NCI-H446 treated with DMSO at 0.1 percent for 48 hours (cell line): ENCODE measurements at places on chromosomes 16 and 17.
A peak's percentile ranks its signal among the peaks of the same experiment; 100 is the strongest.

GRCh38 chr17:49738456-49739163 is 25.3 kb downstream of the FAM117A start:
- no peak for DNase-seq

DNA sequence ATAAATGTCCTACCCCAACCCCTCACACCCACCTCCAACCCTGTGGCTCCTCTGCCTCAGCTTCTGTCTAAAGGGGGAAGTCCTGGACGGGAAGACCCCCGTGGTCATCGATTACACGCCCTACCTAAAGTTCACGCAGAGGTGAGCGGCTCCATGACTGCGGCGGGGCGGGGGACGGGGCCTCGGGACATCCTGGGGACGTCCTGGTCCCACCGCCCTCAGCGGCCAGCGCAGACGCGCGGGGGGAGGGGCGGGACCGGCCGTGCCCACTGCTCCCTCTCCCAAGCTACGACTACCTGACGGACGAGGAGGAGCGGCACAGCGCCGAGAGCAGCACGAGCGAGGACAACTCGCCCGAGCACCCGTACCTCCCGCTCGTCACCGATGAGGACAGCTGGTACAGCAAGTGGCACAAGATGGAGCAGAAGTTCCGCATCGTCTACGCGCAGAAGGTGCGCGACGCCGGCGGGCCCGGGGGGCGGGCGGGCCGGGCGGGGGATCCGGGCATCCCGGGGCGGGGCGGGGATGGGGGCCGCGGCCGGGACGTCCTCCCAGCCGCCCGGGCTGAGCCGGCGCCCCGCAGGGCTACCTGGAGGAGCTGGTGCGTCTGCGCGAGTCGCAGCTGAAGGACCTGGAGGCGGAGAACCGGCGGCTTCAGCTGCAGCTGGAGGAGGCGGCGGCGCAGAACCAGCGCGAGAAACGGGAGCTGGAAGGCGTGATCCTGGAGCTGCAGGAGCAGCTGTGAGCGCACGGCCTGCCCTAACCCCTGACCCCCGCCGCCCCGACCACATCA is 6.7 kb downstream of the RUNDC3A start:
- DNase-seq = no peak

GRCh38 chr17:50956750-50957523 is 90.8 kb upstream of the TOB1 start:
- peak; percentile 37 for DNase-seq

- DNase-seq = no peak
Observed at GRCh38 chr17:13813347-13814240, 211.9 kb upstream of the HS3ST3A1 start.

DNA sequence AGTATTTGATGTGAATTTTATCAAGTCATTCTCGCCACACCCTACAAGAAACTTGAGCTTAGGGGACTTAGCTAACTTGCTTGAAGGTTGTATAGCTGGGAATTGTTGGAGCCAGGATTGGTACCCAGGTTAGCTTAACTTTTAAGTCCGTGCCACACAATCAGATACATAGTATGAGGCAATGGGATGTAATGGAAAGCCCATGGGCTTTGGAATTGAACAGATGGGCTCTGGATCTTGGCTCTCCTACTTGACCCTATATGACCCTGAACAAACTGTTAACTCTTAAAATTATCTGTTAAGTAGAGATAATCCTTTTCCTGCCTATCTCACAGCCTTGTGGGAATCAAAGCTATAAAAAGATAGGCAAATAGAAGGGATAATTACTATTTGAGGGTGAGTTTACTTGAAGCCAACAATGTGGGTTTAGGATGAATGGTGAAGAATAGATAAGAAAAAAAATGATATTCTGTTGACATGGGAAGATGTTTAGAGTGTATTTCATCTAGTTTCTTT is 51.9 kb upstream of the CACNG3 start:
- no peak for DNase-seq

GRCh38 chr16:63331111-63331510 is 1294.9 kb upstream of the CDH8 start:
- no peak for DNase-seq

DNA sequence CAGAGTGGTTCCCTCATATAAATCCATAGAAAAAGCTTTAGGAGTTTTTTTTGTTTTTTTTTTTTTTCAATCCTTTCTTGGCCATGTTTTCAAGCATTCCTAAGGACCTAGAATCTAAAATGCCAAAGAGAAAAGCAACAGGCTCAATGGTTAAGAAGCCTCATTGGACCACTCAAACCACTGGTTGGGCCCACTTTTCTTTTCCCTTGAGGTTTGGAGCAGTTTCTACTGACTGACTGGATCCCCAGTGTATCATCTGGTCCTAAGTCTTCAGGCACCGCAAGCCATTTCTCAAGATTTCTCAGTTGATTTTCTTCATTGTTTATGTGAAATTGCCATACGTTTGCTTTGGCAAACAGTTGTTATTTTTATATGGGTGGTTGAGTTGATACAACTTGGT is 14.4 kb downstream of the METTL9 start:
- no peak for DNase-seq

GRCh38 chr17:58233543-58233942 is 4.8 kb upstream of the LPO start:
- no peak for DNase-seq

DNA sequence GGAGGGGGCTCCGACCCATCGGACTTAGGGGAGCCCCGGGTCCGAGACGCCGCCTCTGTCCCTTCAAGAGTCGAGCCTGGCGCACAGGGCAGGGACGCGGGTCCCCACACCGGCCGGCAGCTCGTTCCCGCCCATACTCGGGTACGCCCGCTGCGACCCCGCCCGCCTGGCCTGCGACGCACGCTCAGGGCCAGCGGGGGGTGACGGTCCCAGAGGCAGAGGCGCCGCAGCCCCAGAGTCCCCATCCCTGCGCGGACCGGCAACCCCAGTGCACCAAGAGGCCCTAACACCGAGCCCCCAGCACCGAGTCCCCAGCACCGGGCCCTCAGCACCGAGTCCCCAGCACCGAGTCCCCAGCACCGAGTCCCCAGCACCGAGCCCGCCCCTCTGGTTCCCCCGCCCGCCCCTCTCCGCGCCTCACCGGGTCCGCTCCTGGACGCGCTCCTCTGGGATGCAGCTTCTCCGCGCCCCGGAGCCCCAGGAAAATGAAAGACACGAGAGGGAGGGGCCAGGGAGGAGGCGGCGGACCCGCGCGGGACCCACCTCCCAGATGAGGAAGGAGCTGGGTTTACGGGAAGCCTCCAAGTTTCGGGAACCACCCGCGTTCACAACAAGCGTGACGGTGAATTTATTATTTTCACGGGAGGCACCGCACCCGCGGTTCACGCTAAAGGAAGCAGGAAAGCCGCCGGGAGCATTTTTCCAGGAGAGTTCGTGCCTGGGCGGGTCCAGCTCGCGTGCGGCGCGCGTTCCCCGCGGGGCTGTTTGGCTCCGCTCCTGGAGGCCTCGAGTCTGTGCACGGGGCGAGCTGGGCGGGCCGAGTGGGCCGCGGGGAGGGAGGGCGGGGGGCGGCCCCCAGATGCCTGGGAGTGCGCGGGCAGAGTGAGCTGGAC is at the start of gene SECTM1:
Gene SECTM1 (minus strand): TSS at position 488 of the 893 bp plus-strand sequence. CDS start 6,526 bp downstream, outside the sequence.
- no peak for DNase-seq

DNA sequence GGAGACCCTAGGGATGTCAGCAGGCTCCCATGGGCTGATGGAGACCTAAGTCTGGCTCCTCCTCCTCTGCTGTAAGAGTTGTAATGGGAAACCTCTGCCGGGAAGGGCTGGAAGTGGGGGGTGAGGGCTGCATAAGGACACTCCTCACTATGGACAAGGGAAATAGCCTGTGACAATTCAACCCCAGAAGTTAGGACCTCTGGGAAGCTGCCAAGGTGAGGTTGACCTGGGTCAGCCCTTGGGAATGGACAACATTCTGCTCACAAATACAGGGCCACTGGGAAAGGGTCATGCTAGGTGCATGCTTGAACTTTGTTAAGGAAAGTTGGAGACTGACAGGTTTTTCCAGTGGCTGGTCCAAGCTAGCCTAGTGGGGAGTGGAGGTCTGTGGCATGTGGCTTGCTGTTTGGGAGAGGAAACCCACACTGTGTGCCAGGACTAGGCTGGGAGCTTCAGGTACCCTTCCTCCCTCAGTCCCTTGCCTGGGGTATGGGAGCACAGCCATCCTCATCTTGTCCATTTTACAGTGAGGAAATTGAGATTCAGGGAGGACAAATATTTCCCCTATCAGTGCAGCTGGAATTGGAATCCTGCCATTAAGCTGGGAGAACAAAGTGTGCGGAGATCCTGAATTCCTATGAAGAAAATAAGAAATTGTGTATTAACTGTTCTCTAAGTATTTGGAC is 190.4 kb downstream of the SALL1 start:
- DNase-seq = no peak

- no peak for DNase-seq
Observed at GRCh38 chr17:67479148-67479547, 102.1 kb downstream of the PITPNC1 start.

DNA sequence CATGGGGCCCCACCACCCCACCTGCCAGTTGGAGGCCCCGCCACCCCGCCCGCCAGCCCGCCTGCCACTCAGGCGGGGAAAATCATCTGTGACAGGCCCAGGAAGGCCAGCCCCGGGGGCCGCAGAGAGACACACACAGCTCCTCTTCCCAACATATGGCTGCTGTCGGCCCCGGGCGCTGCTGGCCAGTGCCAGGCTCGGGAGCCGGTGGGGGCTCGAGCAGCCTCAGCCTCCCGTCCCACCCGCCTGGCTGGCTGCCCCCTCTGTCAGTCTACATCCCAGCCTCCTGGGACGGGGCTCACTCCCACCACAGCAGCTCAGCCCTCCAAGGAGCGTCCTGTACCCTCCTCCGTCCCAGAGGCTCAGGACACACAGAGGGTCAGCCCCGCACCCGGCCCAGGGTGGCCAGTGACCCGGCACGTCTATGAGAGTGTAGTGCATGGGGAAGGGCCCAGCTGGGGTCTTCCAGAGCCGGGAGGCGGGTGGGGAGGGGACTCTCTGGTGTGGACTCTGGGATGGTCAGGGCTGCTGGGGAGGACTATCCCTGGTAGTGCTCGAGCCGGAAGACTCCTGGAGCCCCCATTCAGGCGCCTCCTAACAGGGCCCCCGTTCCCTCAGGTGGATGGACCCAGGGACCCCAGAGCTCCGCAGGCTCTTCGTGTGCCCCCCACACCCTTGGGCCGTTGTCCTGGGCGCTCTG is 3.6 kb upstream of the PRR35 start:
- no peak for DNase-seq

DNA sequence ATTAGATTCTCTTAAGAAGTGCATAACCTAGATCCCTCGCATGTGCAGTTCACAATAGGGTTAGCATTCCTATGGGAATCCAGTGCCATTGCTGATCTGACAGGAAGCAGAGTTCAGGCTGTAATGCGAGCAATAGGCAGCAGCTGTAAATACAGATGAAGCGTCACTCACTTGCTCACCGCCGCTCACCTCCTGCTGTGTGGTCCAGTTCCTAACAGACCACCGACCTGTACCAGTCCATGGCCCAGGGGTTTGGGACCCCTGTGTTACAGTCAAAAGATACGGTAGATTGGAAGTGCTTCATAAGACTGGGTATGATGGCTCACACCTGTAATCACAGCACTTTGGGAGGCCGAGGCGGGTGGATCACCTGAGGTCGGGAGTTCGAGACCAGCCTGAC is 2.8 kb downstream of the STAT5A start:
- no peak for DNase-seq

GRCh38 chr17:82734987-82735866 is at the start of gene FN3K:
FN3K (plus strand) TSS chr17:82735615; CDS start chr17:82735637, 22 bp downstream.
- peak; percentile 26 for DNase-seq

- DNase-seq = peak; percentile 35
Observed at GRCh38 chr17:14152721-14153120, 83.4 kb downstream of the COX10 start.

- no peak for DNase-seq
Observed at GRCh38 chr17:70886648-70887047, 717.3 kb downstream of the KCNJ2 start.

GRCh38 chr17:81134064-81134781 is 31.1 kb upstream of the PVALEF start:
- DNase-seq = no peak

DNA sequence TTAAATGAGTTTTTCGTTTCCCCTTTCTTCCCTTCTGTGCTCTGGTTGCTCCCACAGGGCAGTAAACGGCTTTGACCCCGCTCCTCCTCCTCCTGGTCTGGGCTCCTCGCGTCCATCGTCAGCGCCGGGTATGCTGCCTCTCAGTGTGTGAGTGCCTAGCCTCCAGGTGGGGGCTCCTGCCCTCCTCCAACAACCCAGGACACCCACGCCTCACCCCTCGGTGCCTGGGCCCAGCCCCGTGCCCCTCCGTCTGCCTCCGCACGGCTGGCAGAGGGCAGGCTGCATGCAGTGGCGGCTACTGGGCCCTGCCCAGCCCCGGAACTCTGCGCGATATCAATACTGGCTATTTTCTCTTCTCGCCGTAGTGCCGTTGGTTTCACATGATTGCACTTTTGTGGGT is 31.2 kb downstream of the NDEL1 start:
- DNase-seq = no peak

- no peak for DNase-seq
Observed at GRCh38 chr17:78291944-78292910, 60.8 kb downstream of the TMEM235 start.

- DNase-seq = no peak
Observed at GRCh38 chr17:37054894-37055293, 106.1 kb downstream of the AATF start.

GRCh38 chr16:55043499-55043898 is 112.8 kb downstream of the IRX5 start:
- DNase-seq = no peak

- DNase-seq = no peak
Observed at GRCh38 chr16:52440248-52440647, 106.7 kb downstream of the TOX3 start.

DNA sequence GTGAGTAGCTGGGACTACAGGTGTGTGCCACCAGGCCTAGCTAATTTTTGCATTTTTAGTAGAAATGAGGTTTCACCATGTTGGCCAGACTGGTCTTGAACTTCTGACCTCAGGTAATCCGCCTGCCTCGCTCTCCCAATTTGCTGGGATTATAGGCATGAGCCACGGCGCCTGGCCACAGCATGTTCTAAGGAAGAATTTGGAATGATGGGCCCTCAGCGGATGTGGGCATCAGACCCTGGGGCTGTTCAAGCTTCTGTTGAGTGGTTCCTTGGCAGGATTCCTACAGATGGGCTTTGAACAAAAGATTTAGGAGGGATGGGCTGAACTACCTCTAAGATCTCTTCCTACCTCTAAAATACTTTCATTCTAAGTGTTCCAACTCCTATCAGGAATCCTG is 4.1 kb downstream of the PRPSAP2 start:
- DNase-seq = no peak

- no peak for DNase-seq
Observed at GRCh38 chr16:27685807-27686206, 135.9 kb downstream of the KATNIP start.
